Stimulated activated naive B cell treated with anti-CD40 and anti-IgM and Interleukin-4, amounts not matched to agents 10 μg/mL and 1 μg/mL and 100 μg/mL, for 72 hours (primary cell): ENCODE measurements at places on chromosomes 16 and 17.

GRCh38 chr16:57628008-57628781 lies at the start of gene ADGRG1:
ADGRG1 (plus strand) TSS chr16:57628630; CDS start chr16:57650288, 21,658 bp downstream.
- no peaks in the 10 kb centered on the region for H3K36me3 ChIP-seq
- no peak within 1 kb of the TSS for H3K27ac ChIP-seq
- peaks cover 19% of the 10 kb centered on the region for H3K4me1 ChIP-seq
- DNase-seq = no peak
- H3K27me3 ChIP-seq = peaks cover 58% of the 10 kb centered on the region

- DNase-seq = no peak
- H3K27ac ChIP-seq = no peak overlapping the region
- H3K27me3 ChIP-seq = no peaks in the 10 kb centered on the region
- H3K36me3 ChIP-seq = no peaks in the 10 kb centered on the region
Observed at GRCh38 chr16:51723036-51723724, 572.1 kb upstream of the SALL1 start.

DNA sequence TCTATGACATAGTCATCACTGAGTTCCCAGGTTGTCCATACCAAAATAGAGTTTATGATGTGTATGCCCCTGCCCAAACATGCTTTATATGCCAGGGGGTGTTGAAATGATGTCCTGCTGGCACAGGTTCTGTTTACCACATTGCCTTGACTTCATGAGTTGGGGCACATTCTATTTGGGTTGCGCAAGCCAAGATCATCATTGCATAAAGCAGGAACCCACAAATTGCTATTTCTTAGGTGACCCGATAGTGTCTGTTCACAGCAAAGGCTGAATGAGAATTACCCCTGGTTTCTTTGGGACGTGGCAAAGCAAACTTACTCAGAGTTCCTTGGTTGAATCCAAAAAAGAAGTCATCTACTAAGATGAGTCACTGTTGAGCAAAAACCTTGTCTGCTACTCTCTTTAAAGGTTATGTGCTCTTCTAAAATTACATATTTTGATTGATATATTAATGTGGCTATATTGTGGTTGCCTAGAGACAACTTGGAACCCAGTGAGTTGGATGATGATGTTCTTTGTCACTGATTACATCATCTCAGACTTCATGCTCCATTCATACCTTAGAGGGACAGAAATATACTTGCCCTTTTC lies 912.6 kb upstream of the SOX9 start:
- no peaks in the 10 kb centered on the region for H3K36me3 ChIP-seq
- no peak overlapping the region for H3K27ac ChIP-seq
- H3K4me1 ChIP-seq = no peaks in the 10 kb centered on the region
- no peaks in the 10 kb centered on the region for H3K27me3 ChIP-seq
- no peak for DNase-seq
- H3K4me3 ChIP-seq = no peak overlapping the region

DNA sequence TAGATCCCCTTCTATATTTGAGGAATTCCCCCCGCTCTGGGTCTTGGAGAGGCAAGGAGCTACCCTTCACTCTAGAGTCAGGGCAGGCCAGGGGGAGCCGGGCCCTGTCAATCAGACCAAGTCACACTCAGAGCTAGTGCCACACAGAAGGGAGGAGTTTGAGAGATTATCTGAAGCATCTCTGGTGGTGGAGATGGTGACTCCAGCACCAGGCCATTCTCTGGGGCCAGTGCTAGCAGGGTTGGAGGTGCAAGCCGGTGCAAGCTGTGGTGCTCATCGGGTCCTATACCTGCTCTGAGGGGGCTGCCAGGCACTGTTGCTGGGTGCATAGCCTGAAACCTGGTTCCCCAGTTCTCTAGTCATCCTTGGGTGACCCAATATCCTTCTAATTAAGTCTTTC lies 201.2 kb downstream of the COPRS start:
- H3K36me3 ChIP-seq = peaks cover 3% of the 10 kb centered on the region
- peaks cover 19% of the 10 kb centered on the region for H3K27me3 ChIP-seq
- DNase-seq = no peak
- H3K4me1 ChIP-seq = no peaks in the 10 kb centered on the region
- H3K4me3 ChIP-seq = no peak overlapping the region

GRCh38 chr17:78861229-78861628 lies 20.6 kb upstream of the USP36 start:
- H3K27ac ChIP-seq = no peak overlapping the region
- no peaks in the 10 kb centered on the region for H3K36me3 ChIP-seq
- H3K4me3 ChIP-seq = no peak overlapping the region
- DNase-seq = no peak
- peaks cover 3% of the 10 kb centered on the region for H3K4me1 ChIP-seq

DNA sequence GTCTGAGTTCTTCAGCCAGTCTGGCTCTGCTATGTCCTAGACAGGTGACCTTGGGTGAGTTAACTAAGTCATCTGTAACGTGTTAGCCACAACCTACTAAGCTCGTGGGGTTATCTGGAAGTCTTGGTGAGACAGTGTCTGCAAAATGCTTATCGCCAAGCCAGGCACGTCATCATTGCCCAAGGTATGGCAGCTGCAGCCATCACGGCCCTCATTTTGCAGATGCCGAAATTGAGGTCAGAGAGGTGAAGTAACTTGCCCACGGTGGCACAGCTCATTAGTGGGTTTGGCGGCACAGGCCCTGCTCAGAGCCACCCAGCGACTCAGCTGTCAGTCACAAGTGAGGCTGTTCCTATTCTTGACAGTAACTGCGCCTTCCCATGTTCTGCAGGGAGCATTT lies 79.8 kb downstream of the CMIP start:
- DNase-seq = no peak
- H3K27ac ChIP-seq = no peak overlapping the region
- H3K27me3 ChIP-seq = no peaks in the 10 kb centered on the region
- no peak overlapping the region for H3K4me3 ChIP-seq
- peaks cover 38% of the 10 kb centered on the region for H3K4me1 ChIP-seq
- H3K36me3 ChIP-seq = peaks cover 24% of the 10 kb centered on the region
